BE2C (cell line): ENCODE measurements at places on chromosomes 3 and 15.

DNA sequence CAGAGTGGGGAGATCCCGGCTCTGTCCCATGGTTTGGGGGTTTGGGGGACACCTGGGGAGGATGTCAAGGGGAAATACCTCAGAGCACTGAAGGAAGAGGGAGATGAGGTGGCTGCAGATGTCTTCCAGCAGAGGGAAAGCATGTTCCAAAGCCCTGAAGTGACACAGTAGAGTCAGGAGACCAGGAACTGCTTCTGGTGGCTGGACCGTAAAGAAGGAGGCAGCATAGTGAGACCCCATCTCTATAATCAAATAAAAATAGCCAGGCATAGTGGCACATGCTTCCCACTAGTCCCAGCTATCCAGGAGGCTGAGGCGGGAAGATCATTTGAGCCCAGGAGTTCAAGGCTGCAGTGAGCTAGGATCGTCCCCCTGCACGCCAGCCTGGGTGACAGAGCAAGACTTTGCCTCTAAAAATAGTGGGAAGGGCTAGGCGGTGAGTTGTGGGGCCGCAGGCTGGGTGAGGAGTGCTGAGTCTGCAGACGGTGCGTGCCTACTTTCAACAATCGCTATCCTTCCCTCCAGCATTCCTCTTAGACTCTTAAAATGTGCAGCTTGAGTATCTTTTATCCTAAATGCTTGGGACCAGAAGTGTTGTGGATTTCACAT, 26.2 kb downstream of the HES1 start:
- no peak for DNase-seq

GRCh38 chr15:78207641-78208340, 26.6 kb downstream of the ACSBG1 start:
- DNase-seq, result no peak

DNA sequence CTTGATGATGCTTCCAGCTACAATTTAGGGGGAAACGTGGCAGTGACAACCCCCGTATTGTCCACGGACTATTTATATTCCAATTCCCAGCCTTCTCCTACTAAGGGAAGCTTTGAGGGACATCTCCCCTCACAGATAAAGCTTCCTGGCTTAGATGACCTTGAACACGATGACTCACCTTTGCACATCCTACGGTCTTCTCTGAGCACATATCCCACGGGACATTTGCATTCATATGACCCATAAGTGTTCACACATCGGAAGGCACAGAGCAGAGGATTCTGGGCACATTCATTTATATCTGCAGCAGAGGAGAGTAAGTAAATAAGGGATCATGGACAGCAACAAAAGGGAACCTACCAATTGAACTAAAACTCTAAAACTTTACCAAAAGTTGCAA, 101.5 kb downstream of the DUT start:
- no peak for DNase-seq

GRCh38 chr3:187975561-187976364, 178.2 kb upstream of the LPP start:
- DNase-seq, result no peak
